ENCODE measurements at places on chromosomes 6 and 20.
A peak's percentile ranks its signal among the peaks of the same experiment; 100 is the strongest.

DNA sequence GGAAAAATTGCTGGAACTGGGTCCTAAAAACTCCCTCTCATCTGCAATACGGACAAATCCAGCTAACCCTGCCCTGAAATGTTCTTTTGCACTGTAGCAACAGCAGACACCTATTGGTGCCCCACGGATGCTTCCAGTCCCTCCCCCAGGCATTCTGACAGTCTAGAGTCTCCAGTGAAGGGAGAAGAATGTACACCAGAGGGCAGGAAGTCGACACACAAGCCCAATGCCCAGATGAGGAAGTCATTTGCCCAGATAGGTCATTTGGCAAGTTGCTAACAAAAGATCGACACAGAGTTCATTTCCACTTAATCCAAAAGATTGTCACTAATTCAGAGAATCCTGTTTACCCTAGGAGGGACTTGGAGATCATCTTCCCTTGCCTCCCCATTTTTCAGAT lies 293.0 kb upstream of the PRDM1 start:
- DNase-seq, result no peak

DNA sequence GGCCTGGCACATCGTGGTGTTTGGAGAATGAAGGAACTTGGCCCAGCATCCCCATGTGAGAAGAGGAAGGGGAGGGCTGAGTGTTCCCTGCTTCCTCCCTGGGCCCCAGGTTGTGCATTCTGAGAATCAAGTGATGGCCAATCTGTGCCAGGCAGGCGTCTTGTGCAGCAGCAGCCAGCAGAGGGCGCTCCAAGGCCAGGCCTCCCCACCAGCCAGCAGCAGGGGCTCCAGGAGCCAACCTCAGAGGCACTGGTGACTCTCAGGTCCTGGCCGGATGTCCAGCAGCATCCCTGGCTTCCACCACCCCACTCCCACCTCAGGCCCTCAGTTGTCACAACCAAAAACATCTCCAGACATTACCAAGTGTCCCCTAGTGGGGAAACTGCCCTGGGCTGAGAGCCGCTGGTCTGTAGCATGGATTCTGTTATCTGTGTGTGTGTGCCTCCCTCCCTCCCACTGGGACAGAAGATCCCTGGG lies 192.0 kb downstream of the PREX1 start:
- peak; percentile 85 for DNase-seq

- DNase-seq, result no peak
These were observed 19.4 kb upstream of the RPL7L1 start for GRCh38 chr6:42860036-42860435.

GRCh38 chr6:23732521-23732920 lies 393.5 kb upstream of the NRSN1 start:
- no peak for DNase-seq

GRCh38 chr20:31835977-31836852 lies 9.2 kb downstream of the FOXS1 start:
- DNase-seq, result peak; percentile 76

GRCh38 chr6:111832833-111833418 lies 40.3 kb downstream of the FYN start:
- no peak for DNase-seq

DNA sequence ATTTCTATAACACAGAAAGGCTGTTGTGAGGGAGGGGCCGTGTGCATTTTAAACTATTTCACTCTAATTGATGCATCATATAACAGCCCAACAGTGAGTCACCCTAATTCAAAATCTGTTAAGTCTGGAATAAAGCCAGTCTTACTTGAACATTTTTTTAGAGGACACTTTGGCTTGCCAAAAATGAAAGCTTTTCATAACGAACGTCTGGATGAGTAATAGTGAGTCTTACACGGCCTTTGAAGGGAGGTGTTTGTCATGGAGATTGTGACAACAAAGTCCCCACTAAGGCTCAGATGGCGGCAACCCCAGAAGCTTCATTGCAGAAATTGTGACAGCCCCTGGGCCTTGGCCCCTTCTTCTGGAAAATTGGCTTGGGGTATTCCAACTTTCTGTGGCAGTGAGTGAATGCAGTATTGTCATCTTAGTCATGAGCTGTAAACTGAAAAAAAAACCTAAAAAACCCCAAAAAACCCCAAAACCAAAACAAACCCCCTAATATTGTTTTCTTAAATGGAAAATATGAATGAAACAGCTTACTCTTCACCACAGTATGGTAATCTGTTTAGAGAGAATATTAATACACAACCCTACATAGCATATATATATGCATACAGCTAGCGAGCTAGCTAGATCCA lies 92.6 kb upstream of the CLDN20 start:
- DNase-seq, result no peak

DNA sequence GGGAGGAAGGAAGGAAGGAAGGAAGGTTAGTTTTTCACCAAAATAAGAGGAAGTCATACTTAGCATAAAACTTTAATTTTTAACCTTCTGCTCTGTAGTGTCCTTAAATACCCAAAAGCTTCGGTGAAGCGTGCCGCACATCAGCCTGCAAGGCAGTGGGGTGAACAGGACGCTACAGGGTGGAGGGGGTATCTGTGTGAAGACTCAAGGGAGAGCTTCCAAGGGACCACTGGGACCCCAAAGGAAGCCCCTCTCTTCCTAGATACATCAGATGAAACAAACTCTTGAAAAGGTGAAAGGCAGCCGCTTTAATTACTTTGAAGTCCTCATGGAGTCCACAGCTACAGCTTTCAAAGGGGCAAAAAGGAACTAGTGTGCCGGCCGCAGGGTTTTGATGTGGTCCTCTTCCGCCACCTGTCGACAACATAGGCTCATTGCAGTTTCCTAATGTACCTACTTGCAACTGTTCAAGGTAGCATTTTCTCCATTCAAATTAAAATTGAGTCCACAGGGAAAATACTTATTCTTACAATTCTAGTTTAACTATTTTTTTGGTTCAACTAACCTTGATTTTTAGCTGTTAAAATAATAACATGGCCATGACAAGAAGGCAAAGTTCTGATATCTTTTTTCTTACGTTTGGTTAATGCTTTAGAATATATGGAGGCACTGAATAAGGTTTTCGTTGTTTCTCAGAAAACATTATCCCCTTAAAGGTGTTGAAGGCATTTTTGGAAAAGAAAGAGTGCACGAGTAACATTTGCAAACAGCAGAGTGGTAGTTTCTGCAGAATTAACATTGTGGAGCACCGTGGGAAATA lies 135.0 kb upstream of the RIPOR2 start:
- DNase-seq, result peak; percentile 71

DNA sequence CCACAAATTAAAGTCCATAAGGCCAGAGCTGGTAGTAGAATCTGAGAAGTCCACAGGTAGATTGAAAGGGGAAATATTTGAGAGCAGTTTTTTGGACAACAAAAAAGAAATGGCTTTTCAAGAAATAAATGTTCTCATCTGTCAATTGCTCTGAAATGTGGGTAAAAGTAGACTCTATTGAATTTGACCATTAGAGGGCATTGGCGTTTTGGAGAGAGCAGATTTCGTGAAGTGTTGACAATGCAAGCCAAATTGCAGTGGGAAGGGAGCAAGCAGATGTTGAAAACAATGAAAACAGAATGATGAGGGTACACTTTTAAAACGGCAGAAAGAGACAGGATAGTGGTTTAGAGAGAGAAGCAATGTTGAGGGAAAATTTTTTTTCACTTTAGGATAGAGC lies 149.1 kb upstream of the FAM83B start:
- DNase-seq, result no peak

DNA sequence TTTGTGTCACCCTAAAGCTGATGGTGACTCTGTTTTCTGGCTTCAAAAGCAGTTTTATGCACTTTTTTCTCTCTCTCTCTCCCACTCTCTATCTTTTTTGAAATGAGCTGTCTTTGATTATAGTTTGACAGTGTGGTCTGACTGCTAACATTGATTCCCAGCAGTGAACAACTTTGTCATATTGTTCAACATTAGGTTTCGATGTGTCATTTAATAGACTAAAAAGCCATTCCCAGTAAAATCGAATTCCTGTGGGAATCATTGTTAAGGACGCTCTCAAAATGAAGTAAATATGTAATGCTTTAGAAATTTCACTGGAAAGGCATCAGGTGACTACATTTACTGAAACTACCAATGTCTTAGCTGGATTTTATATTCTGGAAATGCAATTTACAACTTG lies 69.9 kb upstream of the FLRT3 start:
- DNase-seq, result no peak

GRCh38 chr20:51089840-51090239 lies 66.9 kb upstream of the KCNG1 start:
- no peak for DNase-seq

DNA sequence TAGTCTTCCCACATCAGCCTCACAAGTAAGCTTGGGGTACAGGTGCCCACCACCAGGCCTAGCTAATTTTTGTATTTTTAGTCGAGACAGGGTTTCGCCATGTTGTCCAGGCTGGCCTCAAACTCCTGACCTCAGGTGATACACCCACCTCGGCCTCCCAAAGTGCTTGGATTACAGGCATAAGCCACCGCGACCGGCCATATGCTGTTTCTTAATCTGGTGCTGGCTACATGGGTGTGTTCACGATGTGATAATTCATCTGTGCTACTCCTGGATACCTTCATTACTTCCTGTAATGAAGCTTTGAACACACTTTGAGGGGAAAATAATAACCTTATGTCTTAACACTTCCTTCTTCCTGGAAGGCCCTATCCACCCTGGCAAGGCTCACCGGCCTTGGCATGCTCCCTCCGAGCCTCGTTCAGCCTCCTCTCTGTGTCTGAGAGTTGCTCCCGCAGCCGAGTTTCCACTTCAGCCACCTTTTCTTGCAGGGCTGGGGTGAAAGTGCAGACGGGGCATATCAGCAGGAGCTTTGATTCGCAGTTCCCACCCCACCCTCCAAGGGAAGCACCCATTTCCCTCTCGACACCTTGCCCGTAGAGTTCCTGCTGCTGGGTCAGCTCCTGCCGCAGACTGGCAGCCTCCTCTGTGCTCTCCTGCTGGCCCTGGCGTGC lies 5.6 kb upstream of the PSORS1C2 start:
- no peak for DNase-seq

DNA sequence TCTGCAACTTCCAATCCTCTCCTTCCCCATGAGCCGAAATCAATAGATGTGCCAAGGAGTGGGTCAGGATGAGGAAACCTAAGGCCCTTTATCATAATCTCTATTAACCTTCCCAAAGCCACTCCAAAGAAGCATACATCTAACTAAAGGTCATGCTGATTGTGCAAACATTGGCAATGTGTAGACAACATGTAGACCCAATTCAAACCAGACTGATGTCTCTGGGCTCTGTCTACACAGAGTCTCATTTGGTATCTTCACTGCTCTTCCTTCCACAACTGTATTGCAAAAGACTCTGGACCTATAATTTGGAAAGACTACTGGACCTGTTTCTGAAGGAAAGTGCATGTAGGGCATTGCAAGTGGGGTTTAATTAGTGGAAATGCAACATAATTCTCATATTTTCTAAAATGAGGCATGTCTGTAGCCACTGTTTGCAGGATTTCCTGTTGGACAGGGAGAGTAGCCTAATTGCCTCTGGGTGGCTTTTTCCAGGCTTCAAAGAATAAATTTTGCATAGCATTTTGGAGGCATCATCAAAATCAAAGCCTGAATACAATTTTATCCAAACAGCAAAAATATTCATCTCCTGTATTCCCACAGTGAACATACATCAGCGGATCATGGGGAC lies 35.0 kb upstream of the MLIP start:
- DNase-seq, result no peak

- DNase-seq, result peak; percentile 27
These were observed 49.1 kb downstream of the ARMC2 start for GRCh38 chr6:108897371-108897770.

GRCh38 chr6:56936466-56936865 lies 18.4 kb upstream of the BEND6 start:
- no peak for DNase-seq

DNA sequence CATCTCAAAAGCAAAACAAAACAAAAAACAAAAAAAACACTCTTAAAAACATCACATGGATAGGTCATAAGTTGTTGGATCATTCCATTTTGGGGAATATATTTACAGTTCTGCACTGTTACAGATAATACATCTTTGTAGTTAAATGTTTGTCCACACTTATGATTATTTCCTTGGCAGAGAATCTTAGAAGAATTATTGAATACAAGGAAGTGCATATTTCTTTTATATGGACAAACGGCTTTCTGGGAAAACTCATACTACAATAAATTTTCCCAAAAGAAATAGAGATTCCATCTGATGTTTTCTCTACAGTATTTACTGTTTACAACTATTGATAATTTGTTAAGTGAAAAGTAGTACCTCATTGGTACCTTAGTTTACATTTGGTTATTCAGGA lies 33.8 kb downstream of the GMPR start:
- DNase-seq, result no peak
